Stimulated activated CD8-positive, alpha-beta memory T cell treated with anti-CD3 and anti-CD28 coated beads, Interleukin-7, amount 100 ng/mL, for 4 hours (primary cell): ENCODE measurements at places on chromosomes 7 and 10.

GRCh38 chr10:22635650-22636049, 78.7 kb downstream of the PIP4K2A start:
- no peak for DNase-seq

- DNase-seq = no peak
These were observed 141.3 kb downstream of the JMJD1C start for GRCh38 chr10:63324495-63324854.

GRCh38 chr7:38822549-38822948, 86.4 kb downstream of the VPS41 start:
- no peak for DNase-seq

DNA sequence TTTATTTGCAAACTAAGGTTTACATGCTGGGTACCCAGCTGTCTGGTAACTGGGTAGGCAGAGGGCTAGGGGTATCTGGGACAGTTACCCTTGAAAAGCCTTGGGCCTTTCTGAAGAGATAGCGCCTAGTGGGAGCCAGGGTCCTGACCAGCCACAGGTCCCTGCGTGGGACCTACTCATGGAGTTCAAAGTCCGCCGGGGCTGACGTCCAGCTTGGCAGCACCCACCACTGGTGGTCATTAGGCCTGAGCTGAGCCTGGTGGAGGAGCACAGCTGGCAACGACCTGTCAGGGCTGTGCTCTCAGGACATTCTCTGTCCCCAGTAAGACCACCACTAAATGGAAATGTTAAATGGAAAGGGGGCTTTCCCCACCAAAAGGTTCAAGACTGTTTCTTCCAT, 20.0 kb downstream of the GUSB start:
- no peak for DNase-seq

DNA sequence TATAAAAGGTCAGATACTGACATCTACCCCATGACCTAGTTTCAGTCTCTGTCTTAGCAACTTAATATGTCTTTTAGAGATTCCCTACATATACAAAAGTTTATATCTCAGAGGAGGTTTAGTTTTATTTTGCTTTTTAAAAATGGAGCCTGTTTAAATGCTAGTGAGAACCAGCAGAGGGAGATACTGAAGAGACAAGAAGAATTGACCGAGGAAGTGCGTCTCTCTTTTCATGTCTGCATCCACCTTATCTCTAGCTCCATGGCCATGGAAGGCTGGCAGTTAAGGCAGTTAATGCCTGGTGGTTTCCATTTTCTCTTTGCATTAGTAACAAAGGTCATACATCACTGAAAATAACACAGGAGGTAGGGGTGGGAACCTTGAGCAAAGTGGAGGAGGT, 10.7 kb downstream of the SUV39H2 start:
- no peak for DNase-seq

DNA sequence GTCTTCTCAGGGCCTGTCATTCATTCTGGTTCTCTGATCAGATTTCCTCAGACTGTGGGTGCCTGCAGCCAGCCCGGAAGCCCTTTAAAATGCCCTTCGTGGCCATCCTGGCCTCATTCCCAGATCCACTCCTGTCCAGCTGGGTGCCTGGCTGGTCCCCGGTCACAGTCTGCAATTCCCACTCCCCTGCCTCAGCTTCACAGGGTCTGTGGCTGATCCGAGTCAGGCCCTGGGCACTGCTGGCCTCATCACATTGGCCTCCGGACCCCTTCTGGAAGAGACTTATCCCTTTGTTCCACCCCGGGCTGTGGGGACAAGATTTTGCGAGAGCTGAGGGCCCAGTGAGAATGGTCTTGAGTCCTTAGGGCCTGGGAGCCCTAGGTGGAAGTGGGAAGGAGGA, 12.1 kb downstream of the DOCK1 start:
- no peak for DNase-seq
